ENCODE measurements at places on chromosomes 3 and 15.
A peak's percentile ranks its signal among the peaks of the same experiment; 100 is the strongest.

DNA sequence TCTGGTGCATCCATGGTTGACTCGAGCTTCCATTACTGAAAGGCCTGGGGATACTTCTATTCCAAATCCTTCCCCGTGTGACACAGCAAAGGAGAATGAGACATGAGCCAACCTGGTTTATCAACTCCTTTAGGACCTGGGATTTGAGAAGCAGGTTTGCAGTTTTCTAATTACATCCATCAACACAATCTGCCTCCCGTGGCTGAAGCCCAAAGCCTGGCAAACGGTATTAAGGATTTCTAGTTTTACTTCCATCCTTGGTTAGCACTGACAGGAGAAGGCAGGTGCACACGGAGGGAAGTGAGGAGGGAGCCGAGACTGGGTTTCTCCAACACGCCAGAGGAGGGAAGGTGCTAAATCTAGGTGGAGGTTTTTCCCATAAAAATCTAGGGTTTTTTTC, 79.0 kb downstream of the MYLK start:
- no peak for DNase-seq

DNA sequence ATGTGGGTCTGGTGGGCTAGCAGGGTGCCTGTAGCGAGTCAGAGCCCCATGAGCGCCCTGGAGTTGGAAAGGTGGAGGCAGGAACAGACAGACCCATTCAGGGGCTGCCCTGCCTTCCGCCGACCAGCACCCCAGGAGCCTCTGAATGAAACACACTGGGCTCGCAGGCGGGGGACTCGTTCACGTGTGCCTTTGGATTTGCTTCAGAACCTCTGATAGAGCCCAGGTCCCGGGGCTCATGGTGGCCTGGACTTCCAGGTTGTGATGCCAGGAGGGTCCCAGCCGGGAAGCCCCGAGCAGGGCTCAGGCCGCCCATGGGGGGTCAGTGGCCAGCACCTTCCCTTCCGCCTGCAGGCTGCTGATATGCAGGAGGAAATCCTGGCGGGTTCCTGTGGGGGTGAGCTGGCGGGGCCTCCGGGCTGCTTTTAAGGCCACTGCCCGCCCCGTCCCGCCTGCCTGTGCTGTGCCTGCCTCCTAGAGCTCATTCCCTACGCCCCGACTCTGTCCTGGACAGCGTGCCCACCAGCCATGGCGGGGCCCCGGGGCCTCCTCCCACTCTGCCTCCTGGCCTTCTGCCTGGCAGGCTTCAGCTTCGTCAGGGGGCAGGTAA, at the start of gene STAB1:
Gene STAB1, plus strand, starts transcription at position 453 of the 610 bp plus-strand sequence. Its CDS starts 76 bp downstream, at position 529.
- DNase-seq, result no peak

DNA sequence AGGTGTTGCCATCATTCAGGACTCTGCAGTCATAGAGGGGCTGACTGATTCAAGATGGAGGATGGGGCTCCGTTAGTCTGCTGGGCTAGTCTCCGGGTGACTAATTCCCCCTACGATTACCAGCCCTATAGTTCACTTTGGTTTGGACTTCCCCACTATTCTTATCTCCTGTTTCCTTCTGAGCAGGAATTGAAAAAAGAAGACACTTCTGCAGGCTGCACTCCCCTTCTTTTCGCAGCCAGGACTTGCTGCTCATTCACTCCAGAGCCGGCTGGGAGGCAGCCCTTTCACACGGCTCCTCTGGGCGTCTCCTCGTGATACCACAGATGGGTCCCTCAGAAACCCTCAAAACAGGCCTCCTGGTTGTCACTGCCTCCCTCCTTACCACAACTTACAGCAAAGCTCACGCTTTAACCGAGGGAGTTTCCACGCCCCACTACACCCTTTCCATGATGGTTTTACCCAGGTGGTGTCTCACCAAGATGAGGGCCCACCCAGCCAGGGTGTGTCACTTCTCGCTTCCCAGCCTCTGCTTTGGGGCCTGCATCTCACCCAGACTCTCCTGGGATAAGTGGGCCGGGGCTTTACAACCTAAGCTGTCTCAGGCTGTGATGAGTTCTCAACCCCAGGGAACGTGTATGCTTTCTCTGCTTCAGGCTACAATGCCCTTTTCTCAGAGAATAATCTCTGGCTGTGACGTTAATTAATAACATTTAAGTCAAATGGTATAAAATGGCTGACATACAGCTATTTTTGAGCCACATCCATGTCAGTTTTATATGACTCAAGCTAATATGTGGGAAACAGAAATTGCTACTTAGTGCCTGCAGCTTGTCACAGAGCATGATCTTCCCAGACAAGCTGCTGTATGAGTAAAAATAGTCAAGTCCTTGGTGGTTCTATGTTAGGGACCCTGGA, 11.9 kb downstream of the CX3CR1 start:
- DNase-seq, result no peak

DNA sequence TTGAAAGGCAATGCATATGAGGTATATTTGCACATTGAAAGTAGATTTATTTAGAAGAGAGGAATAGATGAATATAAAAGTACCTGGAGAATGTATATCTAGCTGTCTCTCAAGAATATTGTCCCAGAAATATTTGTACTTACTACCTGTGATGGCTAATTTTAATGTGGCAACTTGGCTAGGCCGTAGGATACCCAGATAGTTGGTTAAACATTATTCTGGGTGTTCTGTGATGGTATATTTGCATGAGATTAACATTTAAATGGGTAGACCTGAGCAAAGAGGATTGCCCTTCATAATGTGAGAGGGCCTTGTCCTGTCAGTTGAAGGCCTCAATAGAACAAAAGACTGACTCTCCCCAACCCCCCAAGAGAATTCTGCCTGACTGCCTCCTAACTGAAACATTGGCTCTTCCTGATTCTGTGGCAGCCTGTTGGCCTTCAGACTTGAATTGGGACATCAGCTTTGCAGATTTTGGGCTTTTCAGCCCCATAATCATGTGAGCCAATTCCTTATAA, 69.4 kb upstream of the FILIP1L start:
- DNase-seq, result no peak

GRCh38 chr15:25052191-25052999, 97.6 kb downstream of the SNRPN start:
- no peak for DNase-seq

- DNase-seq, result no peak
Measured at GRCh38 chr3:161149529-161149928, 44.4 kb upstream of the B3GALNT1 start.

- peak; percentile 22 for DNase-seq
Measured at GRCh38 chr15:63156755-63157117, 541 bp downstream of the RPS27L start.

All from anterior cingulate cortex (tissue), 58 donors.